ENCODE measurements at places on chromosomes 5 and 9.

DNA sequence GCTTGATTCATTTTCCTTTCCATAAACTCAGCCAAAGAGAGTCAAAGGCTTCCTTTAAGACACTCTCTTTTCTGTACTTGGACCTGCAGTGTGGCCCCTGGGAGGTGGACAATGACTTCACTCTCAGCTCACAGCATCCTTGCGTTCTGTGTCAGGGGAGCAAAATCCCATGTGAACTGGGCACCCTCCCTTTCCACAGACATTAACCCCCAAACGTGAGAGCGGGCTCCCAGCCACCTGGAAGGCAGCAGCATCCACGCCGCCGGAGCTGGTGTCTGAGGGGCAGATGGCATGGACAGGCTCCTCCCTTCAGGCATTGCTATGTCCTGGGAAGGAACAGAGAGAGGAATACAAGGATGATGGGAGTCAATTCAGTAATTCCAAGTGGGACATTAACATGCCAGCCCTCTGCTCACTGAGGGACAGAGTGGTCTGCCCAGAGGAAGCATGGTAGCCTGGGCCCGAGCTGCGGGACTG is 39.5 kb downstream of the TRIP13 start:
- DNase-seq = no peak

DNA sequence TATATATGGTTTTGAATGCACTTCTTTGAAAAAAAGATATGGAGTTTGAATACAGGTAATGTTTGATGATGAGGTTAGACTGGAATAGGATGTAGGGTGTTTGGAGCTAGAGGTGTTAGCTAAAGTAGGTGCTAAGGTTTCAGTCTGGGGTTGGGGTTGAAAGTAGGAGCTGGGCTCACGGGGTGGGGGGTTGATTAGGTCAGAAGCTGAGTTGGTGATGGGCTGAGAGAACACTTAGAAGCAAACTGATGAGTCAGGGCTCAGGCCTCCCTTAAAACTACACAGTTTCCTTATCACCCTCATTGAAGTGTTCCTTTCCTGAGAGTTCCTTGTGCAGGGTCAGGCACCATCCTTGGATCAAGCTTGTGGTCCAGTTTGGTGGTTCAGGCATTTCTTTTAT is 308.8 kb upstream of the ADAMTS16 start:
- no peak for DNase-seq

GRCh38 chr9:21933281-21933680 is 60.9 kb downstream of the CDKN2A start:
- DNase-seq = no peak

DNA sequence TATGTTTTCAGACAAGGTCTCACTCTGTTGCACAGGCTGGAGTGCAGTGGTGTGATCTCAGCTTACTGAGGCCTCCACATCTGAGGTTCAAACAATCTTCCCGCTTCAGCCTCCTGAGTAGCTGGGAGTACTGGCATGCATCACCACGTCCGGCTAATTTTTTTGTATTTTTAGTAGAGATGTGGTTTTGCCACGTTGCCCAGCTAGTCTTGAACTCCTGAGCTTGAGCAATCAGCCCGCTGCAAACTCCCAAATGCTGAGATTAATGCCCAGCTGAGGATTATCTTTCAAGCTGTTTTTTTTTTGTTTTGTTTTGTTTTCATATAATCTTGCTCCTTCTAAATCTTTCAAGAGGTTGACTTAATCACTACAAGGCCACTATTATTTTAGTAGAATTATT is 47.3 kb upstream of the SLC28A3 start:
- DNase-seq = no peak

DNA sequence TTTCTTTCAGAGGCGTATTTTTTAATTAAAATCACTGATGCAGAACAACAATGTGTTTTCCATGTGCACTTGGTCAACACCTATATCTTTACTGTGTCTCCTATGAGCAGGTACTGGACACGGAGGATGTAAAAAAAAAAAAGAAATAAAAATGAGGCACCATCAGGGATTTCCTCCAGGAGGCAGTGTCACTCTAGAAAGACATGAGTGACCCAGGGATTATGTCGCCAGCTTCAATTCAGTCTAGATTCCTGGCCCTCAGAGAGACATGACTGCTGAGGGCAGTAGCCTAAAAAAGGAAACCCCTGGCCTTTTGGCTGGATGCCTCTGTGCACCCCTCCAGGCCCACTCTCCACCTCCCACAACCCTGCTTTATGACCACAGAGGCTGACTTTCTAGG is 18.3 kb upstream of the IL33 start:
- DNase-seq = no peak

GRCh38 chr9:128098297-128099230 is 29.0 kb downstream of the PTGES2 start:
- DNase-seq = peak; percentile 72

DNA sequence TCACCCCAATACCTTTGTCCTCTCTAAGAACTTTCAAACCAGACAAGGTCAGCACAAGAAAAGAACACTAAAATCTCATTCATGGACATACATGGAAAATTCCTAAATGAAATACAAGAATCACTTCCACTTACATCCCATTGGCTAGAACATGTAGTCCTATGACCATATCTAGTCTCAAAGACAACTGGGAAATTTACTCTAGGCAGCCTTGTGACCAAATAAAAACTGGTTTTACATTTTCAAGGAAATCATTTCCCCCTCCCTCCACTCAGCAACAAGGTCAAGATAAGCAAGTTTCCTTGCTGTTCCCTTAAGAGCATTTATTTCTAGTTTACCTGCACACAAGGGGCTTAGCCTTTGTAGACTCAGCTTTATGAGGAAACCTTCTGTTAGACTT is 20.3 kb upstream of the SERINC5 start:
- DNase-seq = no peak

GRCh38 chr5:122895141-122895540 is 49.7 kb downstream of the SNX24 start:
- DNase-seq = no peak

- DNase-seq = no peak
Measured at GRCh38 chr9:114047717-114048116, 30.4 kb downstream of the AMBP start.

GRCh38 chr5:104821606-104822005 is 1259.0 kb upstream of the NUDT12 start:
- no peak for DNase-seq

DNA sequence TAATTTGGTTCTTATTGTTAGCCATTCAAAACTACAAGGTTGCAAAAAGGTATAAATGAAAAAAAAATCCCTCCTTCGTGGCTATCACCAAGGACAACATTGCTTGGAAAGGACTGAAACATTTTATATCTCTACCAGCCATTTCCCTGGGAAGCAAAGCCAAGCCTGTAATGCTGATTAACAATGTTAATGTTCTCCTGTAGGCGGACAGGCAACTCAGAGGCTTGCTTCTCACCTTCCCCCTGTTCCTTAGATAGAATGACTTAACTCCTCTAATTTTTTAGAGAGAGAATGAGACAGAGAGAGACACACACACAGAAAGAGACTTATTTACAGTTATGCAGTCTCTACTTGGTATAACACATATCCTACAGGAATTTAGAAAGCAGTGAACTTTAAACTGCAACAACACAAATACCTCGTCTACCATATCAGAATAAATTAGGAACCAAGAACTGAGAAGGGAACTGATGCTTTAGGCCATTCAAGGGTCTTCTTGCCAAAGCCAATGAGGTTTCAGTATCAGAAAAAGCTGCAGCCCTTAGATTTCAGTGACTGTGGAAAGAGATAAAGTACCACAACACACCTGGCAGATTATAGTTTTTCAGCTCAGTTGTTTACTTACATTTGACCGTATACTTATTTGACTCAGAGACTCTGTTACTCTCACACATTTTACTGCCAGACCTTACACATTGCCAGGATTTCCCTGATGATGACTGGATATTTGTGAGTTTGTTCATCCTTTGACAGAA is 20.9 kb upstream of the MAN2A1 start:
- DNase-seq = no peak

DNA sequence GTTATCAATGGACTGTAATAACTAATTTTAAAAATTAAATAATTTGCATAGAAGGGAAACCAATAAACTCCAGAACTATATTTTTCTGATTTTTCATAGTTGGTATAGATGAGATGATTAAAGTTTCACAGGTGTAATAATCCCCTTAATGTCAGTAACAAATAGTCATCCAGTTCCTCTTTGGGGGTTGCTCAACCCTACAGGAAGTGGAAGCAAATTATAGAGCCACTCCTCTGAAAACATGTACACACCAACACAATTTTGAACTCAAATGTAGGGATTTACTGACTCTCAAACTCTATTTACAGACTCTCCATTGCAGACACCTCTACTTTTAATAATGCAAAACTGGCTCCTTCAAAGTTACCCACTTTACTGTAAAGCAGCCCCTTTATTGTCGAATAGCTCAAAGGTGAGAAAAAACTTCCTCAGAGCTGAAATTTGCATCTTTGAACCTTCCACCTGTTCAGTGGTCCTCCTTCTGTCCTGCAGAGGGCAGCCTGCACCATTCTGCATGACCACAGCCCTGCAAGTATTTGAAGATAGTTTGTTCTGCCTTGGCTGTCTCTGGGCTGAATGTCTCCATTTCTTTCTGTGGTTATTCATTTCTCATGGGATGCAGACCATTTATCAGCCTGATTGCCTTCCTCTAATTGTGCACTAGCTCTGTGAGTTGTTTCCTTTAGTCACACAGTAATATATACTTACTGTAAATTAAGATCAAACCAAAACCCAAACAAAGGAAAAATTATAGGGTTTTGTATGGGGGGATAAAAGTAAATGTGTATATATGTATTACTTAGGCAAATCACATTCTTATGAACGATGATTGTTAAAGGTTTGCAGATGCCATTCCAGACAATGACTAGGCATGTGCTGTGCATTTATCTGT is 383.2 kb upstream of the SGCD start:
- DNase-seq = no peak

DNA sequence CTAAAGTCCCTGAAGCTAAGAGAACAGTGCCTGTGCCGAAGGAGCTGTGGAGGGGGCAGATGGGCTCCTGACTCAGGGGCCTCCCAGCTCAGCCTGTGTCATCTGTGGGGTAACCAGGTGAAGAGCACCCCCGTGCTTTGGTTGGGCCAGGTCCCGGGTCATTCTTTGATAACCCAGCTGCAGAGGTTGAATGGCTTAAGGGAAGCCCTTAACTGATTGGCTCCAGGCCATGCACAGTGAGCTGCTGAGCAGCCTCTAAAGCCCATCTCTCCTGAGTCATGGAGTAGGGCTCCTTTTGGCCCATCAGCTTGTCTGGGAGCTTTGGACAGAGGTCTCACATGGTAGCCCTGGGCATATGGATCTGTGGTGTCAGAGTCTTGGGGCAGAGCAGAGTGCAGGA is 28.7 kb downstream of the COL27A1 start:
- DNase-seq = no peak

DNA sequence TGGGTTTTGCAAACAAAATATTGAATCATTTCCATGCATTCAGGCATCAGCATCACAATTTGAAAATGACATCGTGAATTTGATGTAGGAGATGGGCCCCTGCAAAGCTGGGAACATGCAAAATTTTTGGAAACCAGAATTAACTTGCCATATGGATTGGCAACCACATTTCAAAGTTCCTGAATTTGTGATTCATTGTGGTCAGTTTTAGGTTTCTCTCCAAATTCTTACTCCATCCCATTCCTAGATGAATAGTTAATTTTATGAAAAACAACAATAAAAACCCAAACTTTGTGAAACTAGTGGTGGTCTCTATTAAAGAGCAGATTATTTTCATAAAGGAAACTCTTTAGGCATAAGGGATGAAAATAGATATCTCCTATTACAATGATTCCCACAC is 107.8 kb upstream of the SLIT3 start:
- DNase-seq = no peak

DNA sequence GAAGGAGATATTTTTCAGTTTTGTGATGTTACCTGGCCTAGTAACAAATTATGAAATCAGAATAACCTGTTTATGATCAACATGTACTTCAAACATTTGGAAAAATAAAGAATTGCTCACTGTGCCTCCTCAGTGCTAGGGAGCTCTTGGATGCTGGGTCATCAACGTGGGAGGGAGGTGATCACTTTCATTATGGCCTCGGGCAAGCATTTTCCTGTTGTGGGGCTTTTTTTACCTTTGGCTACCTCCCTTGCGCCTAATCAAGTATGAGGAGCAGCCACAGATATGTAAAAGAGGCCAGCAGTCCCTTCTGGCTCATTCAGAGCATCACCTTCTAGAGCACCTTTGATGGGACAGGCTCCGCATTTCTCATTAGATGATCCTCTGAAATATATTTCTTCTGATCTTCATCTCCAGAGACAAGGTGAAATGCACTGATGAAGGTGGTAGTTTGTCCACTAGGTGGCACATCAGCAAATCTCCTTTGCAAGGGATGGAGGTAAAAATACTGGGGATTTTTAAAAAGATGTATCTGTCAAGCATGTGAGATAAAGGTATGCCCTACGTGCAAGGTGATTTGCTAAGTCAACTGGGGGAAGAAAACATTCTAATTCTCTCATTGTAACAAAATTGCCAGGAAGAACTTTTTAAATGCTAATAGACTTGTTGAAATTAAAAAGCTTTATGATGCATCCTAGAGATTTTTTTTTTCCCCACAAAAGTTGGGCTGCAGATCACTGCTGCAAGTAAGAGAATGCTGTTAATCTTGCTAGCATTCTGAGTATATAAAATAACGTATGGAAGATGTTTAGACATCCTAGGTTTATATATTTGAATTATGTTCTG is 218.2 kb downstream of the MAST4 start:
- DNase-seq = peak; percentile 18

DNA sequence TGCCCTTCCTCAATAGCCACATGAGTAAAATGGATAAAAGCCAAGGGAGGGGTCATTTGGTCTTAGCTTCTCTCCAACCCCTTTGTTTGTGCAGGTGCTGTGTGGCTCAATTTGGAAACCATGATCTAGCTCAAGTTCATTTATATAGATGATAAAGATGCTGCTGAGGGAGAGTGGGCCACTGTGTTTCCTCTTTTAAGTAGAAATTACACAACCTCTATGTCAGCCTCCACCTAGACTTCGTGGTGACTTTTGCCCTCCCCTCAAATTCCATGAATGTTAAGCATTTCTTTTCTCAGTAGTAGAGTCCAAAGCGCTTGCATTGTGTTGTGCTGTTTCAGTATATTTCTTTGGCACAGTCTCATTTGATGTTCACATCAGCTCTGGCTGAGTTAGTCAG is 241.4 kb downstream of the ARHGAP26 start:
- no peak for DNase-seq

DNA sequence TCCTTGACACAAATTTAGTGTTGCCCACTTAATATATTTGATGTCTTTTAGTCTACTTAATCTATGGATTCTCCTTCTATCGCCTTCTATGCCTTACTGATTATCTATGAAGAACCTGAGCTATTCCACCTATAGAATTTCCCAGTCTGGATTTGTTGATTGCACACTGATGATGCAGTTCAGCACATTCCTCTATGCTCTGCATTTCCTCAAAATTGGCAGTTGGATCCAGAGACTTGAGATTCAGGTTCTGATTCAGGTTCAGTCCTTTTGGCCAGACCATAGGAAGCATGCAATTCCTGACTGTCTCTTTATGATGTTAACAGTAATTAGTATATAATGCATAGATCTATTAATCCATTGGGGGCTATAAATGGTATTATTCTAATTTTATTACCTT is 13.8 kb downstream of the SLC22A5 start:
- DNase-seq = no peak

DNA sequence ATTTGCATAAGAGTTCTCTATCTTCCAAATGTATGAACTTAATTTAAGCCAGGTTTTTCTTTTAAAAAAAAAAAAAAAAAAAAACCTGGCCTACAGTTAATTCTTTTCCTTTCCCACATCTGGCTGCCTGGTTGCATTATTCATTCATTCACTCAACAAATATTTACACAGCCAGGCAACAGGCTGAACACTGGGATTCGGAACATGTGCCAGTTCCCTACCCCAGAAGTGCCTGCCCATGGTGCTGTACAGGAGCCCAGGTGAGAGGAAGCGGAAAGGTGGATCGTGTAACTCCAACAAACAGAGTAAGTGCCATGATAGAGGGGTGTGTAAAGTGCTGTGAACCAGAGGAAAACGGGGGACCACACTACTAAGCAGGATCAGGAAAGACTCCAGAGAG is 93.6 kb downstream of the CDK5RAP2 start:
- no peak for DNase-seq

Measured in activated T-cell treated with anti-CD3 and anti-CD28 coated beads, Interleukin-2, amount 50 U/mL, for 4 hours (primary cell).